Activated T-cell treated with anti-CD3 and anti-CD28 coated beads, Interleukin-2, amount 50 U/mL, for 72 hours (primary cell): ENCODE measurements at places on chromosomes 6 and 20. TPM values are rescaled to one million over a fixed set of nuclear protein-coding genes. Genes with fewer than 3 reads are reported as not detected.

Gene ANKS1A
- 9.6 TPM for total RNA-seq

Gene ASIP
- not detected for total RNA-seq

Gene UBE3D
- 5.3 TPM for total RNA-seq

Gene PGC
- not detected for total RNA-seq

Gene LRRN4
- not detected for total RNA-seq

Gene REM1
- total RNA-seq = not detected

Gene CDH22
- total RNA-seq = not detected

Gene FAM217A
- not detected for total RNA-seq

Gene ATXN1
- total RNA-seq = 46.5 TPM

- peaks cover 15% of the 10 kb centered on the region for H3K27me3 ChIP-seq
- H3K4me3 ChIP-seq = no peak overlapping the region
- no peaks in the 10 kb centered on the region for H3K4me1 ChIP-seq
Measured at GRCh38 chr20:51346686-51347485, 195.6 kb downstream of the NFATC2 start.

- no peaks in the 10 kb centered on the region for H3K4me1 ChIP-seq
- no peak for DNase-seq
- no peak overlapping the region for H3K4me3 ChIP-seq
Measured at GRCh38 chr6:122059918-122060317, 339.5 kb upstream of the HSF2 start.

GRCh38 chr6:31114970-31115849 lies 610 bp downstream of the PSORS1C1 start:
- no peak for DNase-seq
- H3K4me3 ChIP-seq = no peak overlapping the region
- H3K36me3 ChIP-seq = no peaks in the 10 kb centered on the region

GRCh38 chr20:63843778-63844177 lies 12.7 kb upstream of the ZBTB46 start:
- no peak for DNase-seq
- peaks cover 49% of the 10 kb centered on the region for H3K27me3 ChIP-seq
- no peak overlapping the region for H3K27ac ChIP-seq
- peaks cover 5% of the 10 kb centered on the region for H3K4me1 ChIP-seq
- H3K36me3 ChIP-seq = no peaks in the 10 kb centered on the region
- no peak overlapping the region for H3K4me3 ChIP-seq

- peaks cover 41% of the 10 kb centered on the region for H3K27me3 ChIP-seq
- no peak overlapping the region for H3K27ac ChIP-seq
- no peaks in the 10 kb centered on the region for H3K36me3 ChIP-seq
- peaks cover 7% of the 10 kb centered on the region for H3K4me1 ChIP-seq
- H3K4me3 ChIP-seq = no peak overlapping the region
- DNase-seq = no peak
Measured at GRCh38 chr6:150377211-150377781, 8.5 kb downstream of the IYD start.

DNA sequence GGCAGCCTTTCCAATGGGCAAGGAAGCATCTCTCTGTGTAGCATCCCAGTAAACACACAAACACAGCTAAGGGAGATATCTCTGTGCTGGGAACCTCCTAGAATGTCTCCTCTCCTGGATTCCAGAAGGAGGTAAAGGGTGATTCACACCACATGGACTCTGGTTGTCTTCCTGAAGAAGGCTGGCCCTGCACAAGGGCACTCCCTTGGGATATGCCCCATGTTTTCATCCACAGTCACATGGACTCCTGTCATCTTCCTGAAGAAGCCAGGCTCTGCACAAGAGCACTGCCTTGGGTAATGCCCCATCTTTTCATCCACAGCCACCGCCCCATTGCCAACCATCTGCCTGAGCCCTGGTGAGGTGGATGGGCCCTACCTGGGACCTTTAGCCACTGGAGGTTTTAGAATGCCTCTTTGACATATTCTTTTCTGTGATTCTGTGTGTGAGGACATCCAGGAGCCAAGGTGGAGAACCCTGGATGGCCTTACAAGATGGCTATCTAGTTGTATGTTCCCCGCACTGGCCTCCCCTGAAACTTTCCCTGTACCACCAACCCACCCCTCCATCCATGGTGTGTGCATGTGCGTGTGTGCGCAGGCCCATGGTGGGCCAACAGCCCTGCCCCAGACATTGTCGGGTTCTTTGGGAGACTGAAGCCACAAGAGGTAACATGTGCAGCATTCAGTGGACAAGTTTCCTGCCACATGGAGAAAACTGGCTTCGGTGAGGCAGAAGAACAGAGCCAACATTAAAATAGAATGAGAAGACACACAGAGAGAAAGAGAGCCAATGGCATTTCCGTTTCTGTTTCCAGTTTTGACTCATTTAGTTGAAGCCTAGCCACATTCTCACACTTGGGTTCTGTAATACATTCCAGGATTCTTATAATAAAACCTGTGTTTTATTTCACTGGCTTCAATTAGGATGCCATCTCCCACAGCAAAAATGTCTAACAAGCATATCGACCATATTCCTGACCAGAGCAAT lies 110.2 kb upstream of the CST7 start:
- H3K27me3 ChIP-seq = peaks cover 8% of the 10 kb centered on the region
- H3K36me3 ChIP-seq = no peaks in the 10 kb centered on the region
- no peak overlapping the region for H3K27ac ChIP-seq

DNA sequence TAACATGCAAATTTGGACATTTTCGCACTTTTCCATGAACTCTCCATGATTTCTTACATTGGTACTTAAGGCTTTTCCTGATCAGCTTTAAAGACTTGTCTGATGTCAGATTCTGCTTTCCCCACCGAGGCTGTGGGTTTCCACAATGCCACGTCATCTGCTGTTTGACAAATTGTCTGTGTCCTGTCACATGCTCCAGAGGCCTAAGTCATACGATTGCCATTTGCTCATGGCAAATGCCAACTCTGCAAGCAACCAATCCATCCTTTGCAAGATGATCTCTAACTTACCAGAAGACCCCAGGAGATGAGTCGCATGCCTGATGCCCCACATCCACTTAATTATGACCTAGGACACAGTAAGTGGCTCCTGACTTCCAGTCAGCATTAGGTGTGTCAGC lies 556.5 kb downstream of the BMP2 start:
- DNase-seq = no peak
- no peaks in the 10 kb centered on the region for H3K27me3 ChIP-seq
- H3K4me1 ChIP-seq = no peaks in the 10 kb centered on the region
- H3K36me3 ChIP-seq = no peaks in the 10 kb centered on the region
- H3K4me3 ChIP-seq = no peak overlapping the region

DNA sequence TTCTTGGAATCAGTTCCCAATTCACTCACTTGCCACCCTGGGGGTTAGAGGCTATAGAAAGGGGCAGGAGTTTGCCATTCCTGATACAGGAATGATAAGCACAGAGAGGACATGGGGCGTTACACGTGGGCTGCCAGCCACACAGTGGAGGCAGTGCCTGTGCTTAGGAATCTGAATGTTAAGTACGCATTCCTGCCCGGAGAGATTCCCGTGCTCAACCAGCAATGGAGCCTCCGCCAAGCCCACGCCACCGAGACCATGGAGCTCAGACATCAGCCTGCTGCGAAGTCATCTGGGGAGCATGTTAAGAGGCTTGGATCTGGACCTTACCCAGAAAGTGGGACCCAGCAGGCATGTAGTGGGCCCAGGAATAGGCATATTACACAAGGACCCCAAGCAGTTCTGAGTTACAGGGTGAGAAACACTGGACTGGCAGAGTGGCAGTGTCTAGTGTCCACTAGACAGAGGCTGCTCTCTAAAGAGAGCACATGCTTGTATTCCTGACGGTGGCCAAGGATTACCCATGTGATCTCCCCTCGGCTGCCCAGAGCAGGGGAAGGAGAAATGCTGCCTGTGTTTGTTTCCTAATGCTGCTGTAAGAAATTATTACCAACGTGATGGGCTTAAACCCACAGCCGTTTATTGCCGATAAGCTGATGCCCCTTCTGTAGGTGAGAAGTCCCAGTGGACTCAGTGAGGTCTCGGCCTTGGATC lies 138.2 kb downstream of the BMP7 start:
- no peak overlapping the region for H3K4me3 ChIP-seq
- no peaks in the 10 kb centered on the region for H3K4me1 ChIP-seq
- H3K27me3 ChIP-seq = peaks cover 19% of the 10 kb centered on the region
- H3K36me3 ChIP-seq = no peaks in the 10 kb centered on the region
- no peak overlapping the region for H3K27ac ChIP-seq

DNA sequence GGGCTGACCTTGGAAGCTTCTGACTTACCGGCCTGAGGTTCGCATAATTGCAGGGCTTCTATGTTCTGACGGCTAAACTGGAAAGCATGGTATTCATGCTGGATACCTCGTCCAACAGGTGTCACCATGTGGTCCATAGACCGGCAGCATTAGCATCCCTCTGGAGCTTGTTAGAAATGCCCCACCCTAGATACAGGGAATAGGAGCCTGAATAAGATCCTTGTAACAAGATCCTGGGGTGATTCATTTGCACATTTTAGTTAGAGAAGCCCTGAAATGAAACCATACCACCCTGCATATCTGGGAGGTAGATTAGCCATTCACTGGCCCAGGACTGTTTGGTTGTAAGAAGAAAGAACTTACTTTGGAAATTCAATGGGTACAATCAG lies 77.7 kb downstream of the TMEM170B start:
- H3K36me3 ChIP-seq = no peaks in the 10 kb centered on the region
- no peak overlapping the region for H3K4me3 ChIP-seq
- DNase-seq = no peak

GRCh38 chr6:55604021-55604420 lies 25.0 kb upstream of the HMGCLL1 start:
- no peak overlapping the region for H3K27ac ChIP-seq
- no peak overlapping the region for H3K4me3 ChIP-seq
- no peaks in the 10 kb centered on the region for H3K4me1 ChIP-seq
- no peak for DNase-seq

GRCh38 chr6:14619419-14619781 lies 501.8 kb downstream of the CD83 start:
- H3K4me1 ChIP-seq = peaks cover 41% of the 10 kb centered on the region
- H3K27ac ChIP-seq = no peak overlapping the region
- H3K4me3 ChIP-seq = no peak overlapping the region
- peaks cover 14% of the 10 kb centered on the region for H3K27me3 ChIP-seq

GRCh38 chr6:71038711-71039344 lies 82.0 kb upstream of the B3GAT2 start:
- H3K27ac ChIP-seq = no peak overlapping the region
- no peak for DNase-seq
- no peak overlapping the region for H3K4me3 ChIP-seq
- no peaks in the 10 kb centered on the region for H3K4me1 ChIP-seq

DNA sequence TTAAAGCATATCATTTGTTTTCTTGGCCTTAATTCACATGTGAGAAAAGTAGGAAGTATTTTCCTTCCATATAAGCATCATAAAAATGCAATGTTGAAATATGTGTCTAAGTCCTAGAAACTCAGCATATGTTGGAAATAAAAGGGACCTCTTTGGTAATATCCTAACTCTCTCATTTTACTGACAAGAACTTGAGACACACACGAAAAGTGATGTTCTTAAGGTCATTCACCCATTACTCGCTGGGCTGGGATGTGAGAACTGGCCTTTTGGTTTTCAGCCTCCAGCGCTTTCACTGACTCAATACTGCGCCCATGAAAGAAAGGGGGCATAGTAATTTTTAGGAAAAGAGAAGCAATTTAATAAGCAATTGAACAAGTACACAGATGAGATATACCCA lies 153.5 kb upstream of the SCGN start:
- no peaks in the 10 kb centered on the region for H3K36me3 ChIP-seq
- no peak for DNase-seq
- no peak overlapping the region for H3K27ac ChIP-seq
- no peaks in the 10 kb centered on the region for H3K27me3 ChIP-seq
- H3K4me1 ChIP-seq = no peaks in the 10 kb centered on the region
- no peak overlapping the region for H3K4me3 ChIP-seq

- H3K27ac ChIP-seq = no peak overlapping the region
- DNase-seq = no peak
- no peaks in the 10 kb centered on the region for H3K36me3 ChIP-seq
- H3K4me3 ChIP-seq = no peak overlapping the region
- H3K27me3 ChIP-seq = peaks cover 36% of the 10 kb centered on the region
Measured at GRCh38 chr20:47782076-47782475, 3.2 kb downstream of the SULF2 start.

DNA sequence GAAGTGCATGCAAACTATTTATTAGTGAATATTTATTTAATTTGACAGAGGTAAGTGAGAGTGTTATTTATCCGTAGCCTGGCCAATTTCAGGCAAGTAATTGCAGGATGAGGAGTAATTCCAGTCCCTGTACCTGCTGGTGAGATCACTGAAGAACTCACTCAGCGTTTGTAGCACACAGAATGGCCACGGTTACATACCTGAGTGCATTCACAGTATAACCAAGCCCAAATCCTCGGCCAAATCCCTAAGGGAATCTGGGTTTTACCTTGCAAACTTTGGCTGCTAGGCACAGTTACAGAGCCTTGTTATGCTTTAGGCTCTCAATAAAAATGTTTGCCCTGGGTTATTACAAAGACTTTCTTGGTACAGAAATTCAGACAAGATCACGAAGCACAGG lies 93.3 kb downstream of the KCNQ5 start:
- no peak for DNase-seq
- no peaks in the 10 kb centered on the region for H3K36me3 ChIP-seq
- H3K27ac ChIP-seq = no peak overlapping the region
- H3K4me3 ChIP-seq = no peak overlapping the region

DNA sequence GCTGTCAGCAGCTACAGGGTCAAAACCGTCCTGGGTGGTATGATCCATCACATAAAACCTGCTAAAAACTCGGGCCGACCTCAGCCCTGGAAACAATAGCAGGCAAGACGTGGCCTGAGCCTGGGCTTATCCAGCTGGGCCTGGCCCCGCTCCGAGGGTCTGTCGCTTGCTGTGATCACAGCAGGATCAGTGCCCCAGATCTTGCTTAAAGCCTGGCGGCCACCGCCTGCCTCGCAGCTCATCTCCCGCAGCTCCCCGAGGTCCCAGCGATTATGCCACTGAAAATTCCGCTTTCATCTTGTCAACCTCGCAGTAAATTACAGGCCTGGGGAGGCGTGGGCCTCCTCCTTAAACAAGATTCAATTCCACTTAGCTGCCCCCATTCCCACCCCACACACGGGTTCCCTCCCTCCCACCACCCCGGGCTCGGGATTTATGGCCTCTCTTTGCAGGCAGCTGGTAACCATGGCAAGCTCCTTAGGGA lies 40.1 kb downstream of the CDH22 start:
- H3K36me3 ChIP-seq = peaks cover 3% of the 10 kb centered on the region
- H3K27me3 ChIP-seq = peaks cover 67% of the 10 kb centered on the region
- H3K4me1 ChIP-seq = no peaks in the 10 kb centered on the region
- no peak overlapping the region for H3K27ac ChIP-seq
- DNase-seq = no peak

DNA sequence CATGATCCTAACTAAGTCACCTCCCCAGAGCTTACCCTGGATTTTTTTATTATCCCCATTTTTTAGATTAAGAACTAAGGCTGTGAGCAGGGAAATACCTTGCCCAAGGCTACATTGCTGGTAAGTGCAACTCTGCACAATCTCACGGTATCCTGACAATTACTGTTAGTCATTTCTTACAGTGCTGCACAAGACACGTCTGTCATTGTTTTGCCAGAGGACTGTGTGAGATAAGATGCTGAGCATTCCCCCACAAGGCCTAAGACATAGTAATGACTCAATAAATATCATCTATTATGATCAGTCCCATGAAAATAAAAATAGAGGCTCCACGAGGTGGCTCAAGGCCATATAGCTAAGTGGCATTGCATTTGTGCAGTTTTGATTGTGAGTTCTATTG lies 21.0 kb downstream of the PFDN4 start:
- H3K27me3 ChIP-seq = no peaks in the 10 kb centered on the region
- no peak overlapping the region for H3K27ac ChIP-seq
- DNase-seq = no peak
- no peak overlapping the region for H3K4me3 ChIP-seq
- peaks cover 3% of the 10 kb centered on the region for H3K4me1 ChIP-seq
